Muscle of leg (tissue), 16 donors: ENCODE measurements at places on chromosomes 13 and 19. TPM values are rescaled to one million over a fixed set of nuclear protein-coding genes. Genes with fewer than 3 reads are reported as not detected.

The TSKS gene
- 0.84 TPM for total RNA-seq

The PPP1R13L gene
- 1.7 TPM for total RNA-seq

The FCER2 gene
- 0.44 TPM for total RNA-seq

The TINCR gene
- 0.18 TPM for total RNA-seq

The GPR12 gene
- 0.09 TPM for total RNA-seq

The KLF16 gene
- 4.1 TPM for total RNA-seq

The PSENEN gene
- total RNA-seq: 40.2 TPM

The RXFP2 gene
- not detected for total RNA-seq

The RLN3 gene
- not detected for total RNA-seq

The CHMP2A gene
- 60.8 TPM for total RNA-seq

The DNAJC15 gene
- 14.6 TPM for total RNA-seq

The RASAL3 gene
- total RNA-seq: 0.71 TPM

The EDNRB gene
- 11.4 TPM for total RNA-seq

The NEK5 gene
- 0.44 TPM for total RNA-seq

The CLEC11A gene
- 35.2 TPM for total RNA-seq

The TYROBP gene
- 18.0 TPM for total RNA-seq

The RUBCNL gene
- 2.8 TPM for total RNA-seq

The TICAM1 gene
- total RNA-seq: 1.3 TPM

The URAD gene
- not detected for total RNA-seq

The CYP4F8 gene
- not detected for total RNA-seq
